ENCODE measurements at places on chromosomes 7 and 10.

GRCh38 chr10:131724169-131724545, 176.7 kb upstream of the PPP2R2D start:
- H3K36me3 ChIP-seq: no peaks in the 10 kb centered on the region
- no peaks in the 10 kb centered on the region for H3K4me1 ChIP-seq
- H3K27me3 ChIP-seq: no peaks in the 10 kb centered on the region
- H3K27ac ChIP-seq: no peak overlapping the region
- no peak overlapping the region for H3K4me3 ChIP-seq

DNA sequence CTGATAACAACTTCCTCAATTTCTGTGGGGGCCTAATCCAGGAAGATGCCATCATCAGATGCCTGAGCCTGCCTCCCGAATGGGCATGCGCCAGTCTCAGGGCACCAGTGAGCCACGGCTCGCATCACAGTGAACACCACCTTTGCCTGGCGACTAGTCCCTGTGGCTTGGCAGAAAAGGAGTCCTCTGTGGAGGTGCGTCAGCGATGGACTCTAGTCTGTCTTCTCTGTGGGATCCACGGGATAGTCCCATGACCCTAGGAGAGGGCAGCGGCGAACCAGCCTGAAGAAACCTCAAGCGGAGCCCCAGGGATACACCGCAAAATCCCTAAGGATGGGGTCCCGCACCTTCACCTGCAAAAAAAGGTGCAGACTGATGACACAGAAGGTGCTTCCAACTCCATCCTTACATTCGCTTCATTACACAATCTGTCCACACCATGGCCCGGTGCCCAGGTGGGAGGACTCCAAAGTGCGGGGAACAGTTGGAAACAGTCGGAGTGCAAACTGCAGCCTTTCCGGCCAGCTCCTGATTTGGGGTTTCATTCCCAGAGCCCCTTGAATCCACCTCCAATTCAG, 35.1 kb upstream of the ZNF273 start:
- no peak overlapping the region for H3K4me3 ChIP-seq
- H3K27ac ChIP-seq: no peak overlapping the region
- H3K36me3 ChIP-seq: no peaks in the 10 kb centered on the region

- DNase-seq: no peak
- no peaks in the 10 kb centered on the region for H3K36me3 ChIP-seq
- no peak overlapping the region for H3K4me3 ChIP-seq
- no peak overlapping the region for H3K27ac ChIP-seq
- no peaks in the 10 kb centered on the region for H3K27me3 ChIP-seq
Measured at GRCh38 chr7:97576043-97576442, 155.8 kb upstream of the TAC1 start.

DNA sequence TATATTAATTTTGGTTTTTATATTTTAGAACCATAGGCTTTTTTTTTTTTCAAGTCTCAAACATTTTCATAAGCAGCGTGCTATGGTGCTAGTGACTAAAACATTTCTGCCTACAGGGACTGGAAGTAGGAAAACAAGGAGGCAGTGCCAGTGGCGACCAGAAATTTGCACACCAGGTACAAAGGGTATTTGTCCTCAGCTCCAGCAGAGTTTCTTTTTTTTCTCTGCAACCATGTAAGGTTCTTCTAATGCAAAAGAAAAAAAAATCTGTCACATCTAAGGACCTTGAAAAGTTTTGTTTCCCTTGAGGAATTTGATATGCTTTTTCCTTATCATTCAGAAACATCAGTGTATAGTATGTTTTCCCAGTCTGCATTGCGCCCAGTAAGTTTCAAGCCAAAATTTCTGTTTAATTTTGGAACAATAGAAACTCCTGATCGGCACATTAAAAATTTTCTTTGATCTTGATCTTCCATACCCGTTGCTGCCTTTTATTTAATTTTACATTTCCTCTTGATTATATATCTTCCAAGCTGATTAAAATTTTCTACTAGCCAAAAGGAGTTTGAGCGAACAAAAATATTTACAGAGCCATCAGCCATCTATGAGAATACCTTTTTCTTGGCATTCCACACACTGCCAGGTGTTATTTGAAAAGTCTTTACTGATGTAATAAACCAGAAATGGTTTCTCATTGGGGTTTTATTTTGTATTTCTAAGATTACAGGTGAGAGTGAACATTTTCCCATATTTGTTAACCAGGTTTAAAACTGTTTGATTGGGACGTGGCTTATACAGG, 956 bp upstream of the KLHDC10 start:
- H3K27ac ChIP-seq: peak overlapping the region; percentile 80
- no peaks in the 10 kb centered on the region for H3K36me3 ChIP-seq
- peaks cover 12% of the 10 kb centered on the region for H3K4me1 ChIP-seq
- DNase-seq: no peak
- H3K4me3 ChIP-seq: peak overlapping the region; percentile 87

DNA sequence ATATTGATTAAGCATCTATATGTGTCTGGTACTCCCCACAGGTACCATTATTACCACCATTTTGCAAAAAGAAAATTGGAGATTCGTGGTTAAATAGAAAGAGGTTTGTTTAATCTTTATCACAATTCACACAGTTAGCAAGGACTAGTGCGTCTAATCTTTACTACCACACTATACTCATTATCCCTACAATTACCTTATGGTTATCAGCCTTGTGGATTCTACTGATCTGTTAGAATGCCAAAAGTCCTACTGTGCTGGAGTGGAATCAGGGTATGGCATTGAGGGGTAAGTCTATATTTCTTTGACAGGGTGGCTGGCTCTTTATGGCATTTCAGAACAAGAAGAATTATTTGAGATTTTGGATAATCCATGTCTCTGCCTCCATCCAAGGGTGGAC, 156.1 kb downstream of the RNLS start:
- H3K27ac ChIP-seq: no peak overlapping the region
- H3K4me1 ChIP-seq: no peaks in the 10 kb centered on the region
- H3K4me3 ChIP-seq: no peak overlapping the region
- no peak for DNase-seq
- no peaks in the 10 kb centered on the region for H3K27me3 ChIP-seq

GRCh38 chr7:112067632-112068540, 138.3 kb downstream of the DOCK4 start:
- no peak for DNase-seq
- no peaks in the 10 kb centered on the region for H3K27me3 ChIP-seq
- peaks cover 5% of the 10 kb centered on the region for H3K4me1 ChIP-seq
- H3K4me3 ChIP-seq: no peak overlapping the region

GRCh38 chr7:93008833-93009232, 108.9 kb downstream of the SAMD9 start:
- H3K27me3 ChIP-seq: no peaks in the 10 kb centered on the region
- H3K36me3 ChIP-seq: no peaks in the 10 kb centered on the region
- no peak overlapping the region for H3K27ac ChIP-seq
- H3K4me1 ChIP-seq: peaks cover 18% of the 10 kb centered on the region
- no peak for DNase-seq

DNA sequence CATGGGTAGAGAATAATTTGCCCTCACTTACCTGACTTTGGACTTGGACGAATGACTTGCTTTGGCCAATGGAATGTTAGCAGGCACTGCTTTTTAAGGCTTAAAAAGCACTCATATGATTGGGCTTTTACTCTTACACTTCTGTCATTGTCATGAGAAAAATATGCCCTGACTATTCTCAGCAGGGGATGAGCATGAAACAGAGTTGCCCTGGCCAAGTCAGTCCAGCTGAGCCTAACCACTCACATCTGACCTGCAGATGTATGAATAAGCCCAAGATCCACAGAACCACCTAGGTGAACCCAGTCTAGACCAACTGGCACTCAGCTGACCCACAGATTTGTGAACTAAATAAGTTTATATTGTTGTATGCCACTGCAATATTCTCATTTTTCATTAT, 573.5 kb downstream of the TNS3 start:
- H3K27me3 ChIP-seq: no peaks in the 10 kb centered on the region
- no peak overlapping the region for H3K27ac ChIP-seq
- no peaks in the 10 kb centered on the region for H3K4me1 ChIP-seq
- peak; percentile 2 for DNase-seq
- H3K4me3 ChIP-seq: no peak overlapping the region
- no peaks in the 10 kb centered on the region for H3K36me3 ChIP-seq

- peaks cover 26% of the 10 kb centered on the region for H3K4me1 ChIP-seq
- H3K27ac ChIP-seq: no peak overlapping the region
- no peak overlapping the region for H3K4me3 ChIP-seq
- no peaks in the 10 kb centered on the region for H3K36me3 ChIP-seq
- no peaks in the 10 kb centered on the region for H3K27me3 ChIP-seq
Measured at GRCh38 chr10:92575961-92576360, 2.1 kb upstream of the IDE start.

DNA sequence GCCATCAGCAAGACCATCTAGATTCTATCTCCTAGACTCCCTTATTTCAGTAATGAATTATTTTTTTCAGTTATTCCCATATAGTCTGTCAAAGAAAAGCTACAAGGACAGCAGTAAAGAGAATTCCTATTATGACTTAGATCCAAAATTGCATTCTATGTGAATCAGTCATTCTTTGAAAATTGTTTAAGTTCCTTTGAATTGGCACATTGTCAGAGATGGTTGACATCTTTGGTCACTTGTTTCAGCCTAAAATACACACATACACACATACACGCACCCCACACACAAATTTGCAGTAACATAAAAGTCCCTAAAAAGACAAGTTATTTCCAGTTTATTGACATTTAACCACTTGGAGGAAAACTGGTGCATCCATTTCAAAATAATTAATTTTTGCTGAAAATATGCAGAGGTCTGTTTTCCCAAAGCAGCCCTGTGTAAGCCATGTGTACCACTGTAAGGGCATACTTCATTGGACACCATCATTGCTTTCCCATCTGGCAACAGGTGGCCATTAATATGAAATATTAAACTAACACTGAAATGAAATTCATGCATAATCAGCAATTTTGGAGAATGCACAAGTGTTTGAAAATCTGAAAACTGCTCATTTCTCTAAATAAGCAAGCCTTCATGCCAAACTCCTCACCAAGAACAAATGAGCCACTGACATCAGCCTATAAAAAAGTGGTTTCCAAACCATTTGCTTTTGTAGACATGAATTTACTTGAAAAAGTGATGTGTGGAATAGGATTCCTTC, 121.7 kb upstream of the COL1A2 start:
- H3K4me1 ChIP-seq: no peaks in the 10 kb centered on the region
- H3K27me3 ChIP-seq: no peaks in the 10 kb centered on the region
- DNase-seq: peak; percentile 12
- H3K4me3 ChIP-seq: no peak overlapping the region

- no peaks in the 10 kb centered on the region for H3K27me3 ChIP-seq
- H3K27ac ChIP-seq: no peak overlapping the region
- H3K4me1 ChIP-seq: no peaks in the 10 kb centered on the region
- no peak for DNase-seq
Measured at GRCh38 chr10:60008816-60009215, 102.5 kb upstream of the CCDC6 start.

DNA sequence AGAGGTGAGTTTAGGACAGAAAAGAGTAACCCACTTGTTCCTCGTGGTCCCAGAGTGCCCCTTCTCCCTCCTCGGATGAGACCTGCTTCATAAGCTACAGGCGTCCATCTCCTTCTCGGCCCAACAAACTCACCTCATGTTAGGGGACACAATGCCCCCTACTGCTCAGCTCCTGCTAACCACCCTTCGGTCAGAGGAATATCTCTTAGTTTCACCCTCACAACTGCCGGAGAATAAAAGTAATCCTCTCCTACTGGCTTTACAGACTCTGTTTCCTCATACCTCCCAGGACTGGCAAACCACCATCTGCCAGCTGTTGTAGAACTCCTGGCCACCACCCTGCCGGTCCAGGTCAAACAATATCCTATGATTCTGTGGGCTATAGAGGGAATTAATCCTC, 3.2 kb downstream of the AKR1B15 start:
- no peak for DNase-seq
- H3K4me1 ChIP-seq: no peaks in the 10 kb centered on the region
- no peak overlapping the region for H3K4me3 ChIP-seq
- H3K36me3 ChIP-seq: no peaks in the 10 kb centered on the region
- H3K27ac ChIP-seq: no peak overlapping the region

DNA sequence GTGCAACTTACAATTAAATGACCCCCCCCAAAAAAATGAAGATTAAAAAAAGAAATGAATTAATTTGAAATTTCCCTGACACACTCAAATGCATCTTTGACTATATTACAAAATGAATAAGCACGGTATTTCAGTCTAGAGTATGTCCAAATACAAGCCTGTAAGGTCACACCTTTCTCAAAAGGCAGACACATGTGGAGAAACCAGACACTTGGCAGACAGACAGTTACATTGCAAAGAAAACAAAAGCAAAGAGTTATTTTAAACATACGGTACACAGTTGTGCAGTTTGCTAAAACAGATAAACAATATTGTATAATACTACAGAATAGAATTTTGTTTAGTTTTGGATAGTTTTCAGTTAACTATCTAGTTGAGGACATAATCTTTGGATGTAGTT, 153.0 kb downstream of the ATE1 start:
- no peaks in the 10 kb centered on the region for H3K36me3 ChIP-seq
- H3K4me1 ChIP-seq: no peaks in the 10 kb centered on the region
- H3K27me3 ChIP-seq: no peaks in the 10 kb centered on the region
- H3K4me3 ChIP-seq: no peak overlapping the region

DNA sequence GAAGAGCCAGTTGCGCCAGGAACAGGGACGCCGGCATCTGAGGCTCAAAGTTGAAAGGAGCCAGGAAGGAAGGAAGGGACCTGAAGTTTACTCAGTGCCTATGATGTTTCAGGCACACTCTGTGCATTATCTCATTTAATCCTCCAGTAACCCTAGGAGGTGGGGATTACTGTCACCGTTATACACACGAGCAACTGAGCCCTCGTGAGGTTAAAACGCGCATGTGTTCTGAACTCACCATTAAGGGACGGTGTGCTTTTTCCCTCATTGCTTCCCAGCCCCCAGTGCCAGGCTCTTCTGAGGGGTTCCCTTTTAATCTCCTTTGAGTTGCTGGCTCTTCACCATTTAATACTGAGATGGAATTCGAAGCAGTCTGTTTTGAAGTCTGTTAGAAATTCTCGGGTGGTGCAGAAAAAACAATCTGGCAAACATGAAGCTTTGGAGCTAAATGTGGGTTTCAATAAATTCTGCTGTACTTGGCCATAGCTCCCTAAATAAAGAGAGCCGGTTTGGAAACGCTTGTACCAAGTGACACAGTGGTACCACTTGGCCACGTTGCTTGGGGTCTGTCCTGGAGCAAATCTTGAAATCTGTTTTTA, 102.2 kb downstream of the TAX1BP1 start:
- no peaks in the 10 kb centered on the region for H3K36me3 ChIP-seq
- DNase-seq: no peak
- no peaks in the 10 kb centered on the region for H3K4me1 ChIP-seq

DNA sequence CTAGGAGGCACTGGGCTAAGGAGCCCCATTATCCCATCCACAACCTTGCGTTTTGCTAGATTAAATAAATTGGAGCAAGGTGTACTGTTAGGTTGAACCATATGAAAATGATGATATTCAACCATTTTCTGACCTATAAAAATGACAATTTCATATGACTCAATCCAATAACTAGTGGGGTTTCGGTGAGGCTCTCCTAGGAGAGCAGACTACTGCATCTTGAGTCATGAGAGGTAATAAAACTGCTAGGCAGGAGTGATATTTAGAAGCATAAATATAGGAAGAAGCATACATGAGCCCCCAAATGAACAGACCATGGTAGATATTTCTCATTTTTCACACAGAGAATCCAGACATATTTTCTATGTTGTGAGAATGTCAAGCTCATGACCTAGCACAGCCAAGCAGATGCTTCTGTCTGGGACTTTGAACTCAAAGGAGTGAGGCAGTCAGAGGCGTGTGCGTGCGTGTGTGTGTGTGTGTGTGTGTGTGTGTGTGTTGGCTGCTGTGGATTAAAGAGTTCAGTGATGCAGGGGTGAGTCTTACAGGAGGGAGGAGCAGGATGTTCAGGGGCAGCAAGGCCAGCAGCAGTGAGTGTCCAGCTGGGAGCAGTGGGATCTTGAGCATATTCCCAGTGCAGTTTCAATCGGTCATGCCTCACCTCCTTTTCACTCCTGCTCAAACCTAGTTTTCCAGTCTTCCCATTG, 17.8 kb upstream of the WDR11 start:
- no peak for DNase-seq
- H3K4me3 ChIP-seq: no peak overlapping the region
- no peak overlapping the region for H3K27ac ChIP-seq
- H3K27me3 ChIP-seq: peaks cover 3% of the 10 kb centered on the region
- H3K4me1 ChIP-seq: no peaks in the 10 kb centered on the region
